Hematopoietic multipotent progenitor cell treated with erythropoietin and hydrocortisone succinate and interleukin-3 and kit ligand, for 6 days (in vitro differentiated cells): ENCODE measurements at places on chromosomes 2 and 18.

- peak; percentile 52 for DNase-seq
Measured at GRCh38 chr2:190533968-190534309, 583 bp downstream of the NEMP2 start.

DNA sequence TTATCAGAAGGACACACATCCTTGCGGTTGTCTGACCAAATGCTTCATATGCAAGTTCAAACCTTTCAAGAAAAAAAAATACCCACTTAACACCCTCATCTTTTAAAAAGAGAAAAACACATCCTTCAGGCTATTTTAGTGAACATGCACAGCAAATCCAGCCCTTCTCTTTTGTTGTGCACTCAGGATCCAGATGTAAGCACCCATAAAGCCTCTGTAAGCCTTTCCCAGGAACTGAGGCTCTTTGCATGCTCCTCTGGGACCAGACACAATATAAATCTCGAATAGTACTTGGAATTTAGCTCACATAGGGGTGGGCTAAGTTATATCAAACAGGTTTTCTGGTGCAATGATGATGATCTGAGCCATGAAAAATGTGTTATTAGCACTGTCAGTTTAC, 308.8 kb upstream of the FAM98A start:
- no peak for DNase-seq

DNA sequence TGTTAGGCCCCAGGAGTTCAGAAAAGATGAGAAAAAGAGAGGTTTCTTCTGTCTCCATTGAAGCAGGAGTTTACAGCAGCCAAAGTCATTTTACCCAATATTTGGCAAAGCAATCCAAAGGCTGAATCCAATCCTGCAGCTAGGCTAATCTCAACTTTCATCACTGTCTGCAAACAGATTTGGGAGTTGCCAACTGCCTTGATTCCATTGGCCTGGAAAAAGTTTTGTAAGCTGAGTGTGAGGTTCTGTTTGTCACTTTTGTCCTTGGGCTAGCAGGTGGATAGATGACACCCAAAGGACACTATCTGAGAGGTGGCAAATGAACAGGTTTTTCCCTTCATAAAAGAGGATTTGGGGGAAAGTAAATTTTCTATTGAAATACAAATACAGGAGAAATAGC, 56.6 kb upstream of the SETBP1 start:
- no peak for DNase-seq

DNA sequence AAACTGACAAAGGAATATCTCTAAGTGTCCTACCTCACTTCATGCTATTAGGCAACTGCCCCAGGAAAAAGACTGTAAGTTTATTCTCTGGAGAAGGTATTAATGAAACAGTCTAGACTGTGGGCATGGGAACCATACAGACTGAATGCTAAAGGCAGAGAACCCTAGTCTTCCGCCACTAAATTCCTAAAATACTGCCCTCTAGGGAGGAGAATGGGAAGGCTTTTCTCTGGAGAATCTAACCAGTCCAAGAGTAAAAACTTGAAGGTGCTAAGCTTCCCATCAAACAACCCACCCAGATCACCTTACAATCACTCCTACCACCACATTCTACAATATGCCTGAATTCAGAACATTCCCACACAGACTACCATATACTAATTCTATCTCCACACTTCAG, 3.4 kb downstream of the SRBD1 start:
- DNase-seq, result peak; percentile 47

DNA sequence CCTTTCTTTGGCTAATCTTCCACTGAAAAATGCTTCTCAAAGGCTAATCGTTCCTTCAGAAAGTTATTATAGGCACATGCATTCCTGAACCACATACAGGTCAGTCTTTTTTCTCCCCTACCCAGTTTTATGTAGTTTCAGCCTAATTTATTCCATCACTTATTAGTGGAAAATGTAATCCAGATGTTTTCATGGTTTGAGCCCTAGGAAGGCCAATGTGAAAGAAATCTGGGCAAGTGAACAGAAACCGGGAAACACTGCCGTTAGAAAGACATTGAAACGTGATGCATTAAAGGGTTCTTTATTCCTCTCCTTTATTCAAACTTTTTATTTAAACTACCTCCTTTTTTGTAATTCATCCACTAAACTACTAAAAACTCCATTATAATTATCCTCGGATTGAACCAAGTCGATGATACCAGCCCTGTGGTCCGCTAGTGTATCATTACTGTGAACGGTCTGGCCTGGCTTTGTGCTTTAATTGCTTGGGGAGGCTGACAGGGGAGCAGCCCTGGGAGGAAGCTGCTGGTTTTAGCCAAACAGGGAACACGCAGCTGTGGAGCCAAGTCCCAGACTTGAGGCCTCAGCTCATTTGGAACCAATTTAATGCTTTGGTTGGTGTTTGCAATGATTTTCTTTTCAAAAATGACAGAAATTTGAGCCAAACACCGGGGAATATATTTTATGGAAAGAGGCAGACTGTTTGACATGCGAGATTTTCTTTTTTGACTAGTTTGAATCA, 149.2 kb downstream of the ARHGAP28 start:
- DNase-seq, result no peak

DNA sequence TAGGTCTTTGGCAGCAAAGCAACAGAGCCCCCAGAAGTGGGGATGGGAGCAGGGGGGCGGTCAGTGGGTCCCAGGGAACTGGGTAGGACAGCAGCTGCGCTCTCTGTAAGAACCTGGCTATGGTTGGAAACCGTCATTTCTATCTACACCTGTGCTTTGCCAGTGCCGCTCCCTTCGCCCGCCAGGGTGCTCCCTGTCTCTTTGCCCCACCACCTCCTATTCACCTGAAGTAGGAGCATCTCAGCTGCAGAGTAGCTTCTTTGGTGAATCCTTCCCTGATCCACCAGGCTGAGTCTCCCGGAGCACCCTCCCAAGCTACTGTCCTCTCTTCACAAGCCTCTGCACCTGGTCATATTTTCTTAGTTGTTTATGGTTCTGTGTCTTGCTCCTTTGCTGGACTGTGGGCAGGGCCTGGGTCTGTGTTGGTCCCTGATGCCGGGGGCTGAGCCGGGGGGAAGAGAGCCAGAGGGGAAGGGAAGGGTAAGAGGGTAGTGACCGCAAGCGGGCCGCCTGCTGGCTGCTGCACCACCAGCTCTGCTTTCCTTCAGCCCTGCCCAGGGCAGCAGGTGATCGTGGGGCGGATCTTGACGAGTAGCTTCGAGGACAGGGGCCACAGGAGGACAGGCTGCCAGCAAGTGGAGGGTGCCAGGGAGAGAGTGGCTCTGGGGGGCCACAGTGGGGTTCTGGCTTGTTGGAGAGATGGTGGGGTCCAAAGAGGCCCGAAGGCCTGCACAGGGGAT, 45.2 kb downstream of the INPP5D start:
- no peak for DNase-seq

DNA sequence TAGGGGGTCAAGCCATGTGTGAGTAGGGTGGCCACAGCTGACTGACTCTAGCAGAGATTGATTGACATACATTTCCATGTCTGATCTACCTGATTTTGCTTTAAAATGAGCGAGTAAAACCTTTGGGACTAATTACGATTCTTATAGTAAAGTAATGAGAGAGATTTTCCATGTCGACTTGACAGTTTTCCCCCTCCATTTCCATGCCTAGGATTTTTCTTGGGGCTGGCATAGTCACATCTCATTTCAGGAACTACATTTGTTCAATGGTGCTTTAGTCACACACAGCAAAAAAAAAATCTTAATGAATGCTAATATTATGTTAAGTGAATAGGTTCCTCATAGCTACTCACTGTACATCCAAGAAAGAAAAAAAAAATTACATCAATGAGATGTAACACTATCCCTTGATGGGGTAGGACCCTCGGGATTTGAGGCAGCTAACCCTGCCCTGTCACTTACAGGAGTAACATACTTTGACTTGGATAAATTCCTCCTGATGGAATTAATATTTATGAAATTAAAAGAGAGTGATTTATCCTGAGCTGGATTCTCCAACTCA, 690.9 kb downstream of the TDRD15 start:
- DNase-seq, result no peak

DNA sequence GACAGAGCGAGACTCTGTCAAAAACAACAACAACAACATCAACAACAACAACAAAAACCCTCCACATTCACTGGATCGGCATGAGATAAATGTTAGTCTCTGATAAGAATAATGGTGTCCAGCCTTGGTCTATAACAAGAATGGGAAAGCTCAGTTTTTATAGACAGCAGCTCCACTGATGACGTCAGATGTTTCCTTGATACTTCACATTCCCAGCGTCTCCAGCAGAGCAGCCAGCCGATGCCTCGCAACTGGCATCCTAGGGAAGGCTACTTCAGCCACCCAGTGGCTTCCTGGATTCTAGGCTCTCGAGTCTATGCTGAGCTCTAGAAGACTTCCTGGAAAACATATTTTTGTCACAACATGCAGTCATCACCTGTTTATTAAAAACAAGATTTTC, 271.4 kb upstream of the SMIM21 start:
- DNase-seq, result no peak
